Activated T-helper 9 cell treated with anti-CD3 and anti-CD28 coated beads, Interleukin-2, amount 50 U/mL, for 16 hours (primary cell): ENCODE measurements at places on chromosomes 1 and 21.

DNA sequence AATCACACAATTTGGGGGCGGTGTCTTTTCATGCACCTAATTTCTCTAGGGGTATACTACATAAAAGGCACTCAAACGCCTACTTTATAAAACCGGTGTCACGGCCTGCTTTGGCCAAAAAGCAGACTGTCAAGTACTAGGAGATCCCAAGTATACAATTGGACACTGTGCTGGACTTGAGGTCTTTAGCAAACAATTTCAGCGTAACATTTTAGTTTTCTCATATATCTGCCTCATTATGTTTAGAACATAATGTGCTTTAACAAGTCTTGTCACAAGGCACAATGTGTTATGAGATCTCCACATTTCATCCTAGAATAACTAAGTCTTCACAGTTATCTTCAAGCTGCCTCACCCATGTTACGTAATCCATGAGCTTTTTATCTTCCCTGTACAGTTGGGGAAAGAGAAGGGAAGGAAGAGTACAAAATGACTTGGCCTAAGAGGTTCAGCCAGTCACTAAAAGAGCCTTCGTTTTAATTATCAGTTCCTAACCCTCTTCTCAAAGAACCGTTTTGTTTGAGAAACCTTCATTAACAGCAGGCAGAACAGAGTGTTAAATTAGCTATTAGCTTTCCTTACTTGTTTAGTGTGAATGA lies 1.7 kb downstream of the SSX2IP start:
- DNase-seq: no peak

DNA sequence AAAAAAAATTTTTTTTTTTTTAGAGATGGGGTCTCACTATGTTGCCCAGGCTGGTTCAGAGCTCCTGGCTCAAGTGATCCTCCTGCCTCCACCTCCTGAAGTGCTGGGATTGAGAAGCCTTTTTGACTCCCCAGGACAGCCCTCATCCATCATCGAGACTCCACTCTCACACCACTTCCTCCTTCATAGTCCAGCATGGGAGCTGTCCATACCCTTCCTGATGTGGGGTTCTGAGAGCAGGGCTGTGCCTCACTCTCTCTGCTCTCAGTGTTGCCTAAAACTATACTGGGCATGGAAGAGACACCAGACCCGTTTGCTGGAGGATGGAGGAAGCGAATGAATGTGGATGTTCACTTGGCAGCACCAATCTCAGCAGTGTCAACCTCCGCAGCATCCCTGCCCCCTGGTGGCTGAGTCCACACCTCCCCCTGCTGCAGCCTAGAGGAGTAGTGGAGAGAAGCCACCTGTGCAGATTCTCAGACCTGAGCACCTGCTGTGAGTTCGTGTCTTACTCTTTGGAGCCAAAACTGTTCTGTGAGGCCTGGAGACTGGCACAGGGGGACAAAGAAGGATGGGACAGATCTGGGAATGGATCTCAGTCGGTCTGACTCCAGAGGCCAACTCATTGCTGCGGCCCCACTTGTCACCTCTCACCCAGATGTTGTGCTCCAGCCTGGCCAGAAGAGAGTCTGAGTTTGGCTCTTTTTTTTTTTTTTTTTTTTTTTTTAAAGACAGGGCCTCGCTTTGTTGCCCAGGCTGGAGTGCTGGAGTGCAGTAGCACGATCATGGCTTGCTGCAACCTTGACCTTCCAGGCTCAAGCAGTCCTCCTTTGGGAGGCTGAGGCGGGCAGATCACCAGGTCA lies 17.7 kb downstream of the TINAGL1 start:
- DNase-seq: peak; percentile 57

- DNase-seq: no peak
Observed at GRCh38 chr1:246784621-246785493, 60.6 kb downstream of the SCCPDH start.

DNA sequence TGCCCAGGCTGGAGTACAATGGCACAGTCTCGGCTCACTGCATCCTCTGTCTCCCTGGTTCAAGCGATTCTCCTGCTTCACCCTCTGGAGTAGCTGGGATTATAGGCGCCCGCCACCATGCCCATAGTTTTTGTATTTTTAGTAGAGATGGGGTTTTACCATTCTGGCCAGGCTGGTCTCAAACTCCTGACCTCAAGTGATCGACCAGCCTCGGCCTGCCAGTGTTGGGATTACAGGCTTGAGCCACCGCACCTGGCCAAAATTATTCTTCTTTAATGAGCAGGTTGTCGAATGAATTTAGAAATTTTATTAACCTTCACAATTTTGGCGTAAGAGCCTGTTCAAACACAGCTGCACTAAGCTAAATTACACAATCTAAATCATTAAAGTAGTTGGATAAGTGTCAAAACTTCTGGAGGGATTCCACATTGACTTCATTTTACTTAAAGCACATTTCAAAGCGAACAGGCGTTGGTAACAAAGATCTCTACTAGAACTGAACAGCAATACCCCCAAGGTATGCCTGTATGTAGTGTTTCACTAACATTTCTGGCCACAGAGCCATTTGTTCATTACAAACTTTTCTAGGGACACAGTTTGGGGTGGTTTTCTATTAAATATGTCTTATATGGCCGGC lies 5.2 kb upstream of the CTH start:
- DNase-seq: no peak

GRCh38 chr1:56077206-56077605 lies 502.2 kb downstream of the PLPP3 start:
- no peak for DNase-seq

- DNase-seq: no peak
Observed at GRCh38 chr1:204987689-204988088, 55.3 kb upstream of the CNTN2 start.

DNA sequence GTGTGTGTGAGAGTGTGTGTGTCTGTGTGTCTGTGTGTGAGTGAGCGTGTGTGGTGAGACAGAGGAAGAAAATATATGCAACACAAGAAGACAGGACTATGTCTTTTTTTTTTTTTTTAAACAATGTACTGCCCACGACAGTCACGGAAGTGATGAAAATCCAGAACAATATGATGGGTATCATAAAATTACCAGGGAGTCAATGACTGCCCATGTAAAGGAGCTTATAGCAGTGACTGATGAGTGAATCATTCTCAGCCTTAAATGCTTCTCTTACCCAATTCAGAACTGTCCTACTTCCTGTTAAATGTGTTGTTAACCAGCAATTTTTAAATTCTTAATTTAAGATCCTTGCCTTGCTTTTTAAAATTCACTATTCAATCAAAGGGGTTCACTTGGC lies 46.6 kb downstream of the RGS7 start:
- no peak for DNase-seq
